ENCODE measurements at places on chromosomes 11 and 22.

- no peak for DNase-seq
Measured at GRCh38 chr11:59281177-59281576, 68.5 kb upstream of the MPEG1 start.

DNA sequence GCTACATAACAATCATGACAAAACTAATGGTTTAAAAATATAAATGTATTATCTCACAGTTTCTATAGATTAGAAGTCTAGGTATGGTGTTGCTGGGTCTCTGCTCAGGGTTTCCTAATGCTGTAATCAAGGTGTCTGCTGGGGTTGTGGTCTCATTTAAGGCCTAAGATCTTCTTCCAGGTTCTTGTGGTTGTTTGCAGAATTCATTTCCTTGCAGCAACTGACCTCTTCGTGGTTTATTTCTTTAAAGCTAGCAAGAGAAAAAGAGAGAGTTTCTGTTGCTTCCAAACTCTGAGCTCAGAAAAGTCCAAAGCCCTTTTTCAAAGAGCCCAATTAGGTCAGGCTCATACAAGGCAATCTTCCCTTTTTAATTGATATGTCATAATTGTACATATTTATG is 452.7 kb upstream of the CCDC179 start:
- DNase-seq = no peak

- DNase-seq = no peak
Measured at GRCh38 chr11:132251061-132251460, 880.6 kb downstream of the NTM start.

DNA sequence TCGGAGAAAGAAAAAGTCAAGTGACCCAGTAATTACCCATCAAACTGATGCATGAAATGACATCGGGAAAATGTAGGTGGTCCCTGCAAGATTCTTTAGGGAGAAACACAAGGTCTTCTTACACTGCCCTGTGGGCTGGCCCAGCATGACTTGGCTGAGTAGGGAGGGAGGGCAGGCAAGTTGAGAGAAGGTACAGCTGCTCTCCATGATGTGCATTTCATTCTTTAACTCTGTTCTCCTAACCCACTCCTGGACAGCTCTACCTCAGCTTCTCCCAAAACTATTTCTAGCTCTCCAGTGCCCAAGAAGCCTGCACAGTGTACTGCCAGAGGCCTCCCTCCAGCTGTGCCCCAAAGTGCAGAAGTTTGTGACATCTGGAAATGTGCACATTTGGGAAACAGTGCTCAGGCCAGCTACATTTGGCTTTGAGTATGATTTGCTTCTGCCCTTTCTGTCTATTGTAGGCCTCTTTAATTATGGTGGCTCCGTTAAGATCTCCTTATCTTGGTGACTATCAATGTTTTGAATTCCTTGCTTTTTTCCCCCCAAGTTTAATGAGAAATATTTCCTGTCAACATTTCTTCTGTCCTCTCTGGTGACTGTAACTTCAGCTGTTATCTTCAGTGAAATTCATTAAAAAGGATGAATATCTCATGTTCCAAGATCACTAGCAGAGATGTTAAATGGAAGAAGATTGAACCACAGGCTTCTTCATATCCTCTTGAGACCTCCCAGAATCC is 26.7 kb upstream of the PRSS23 start:
- no peak for DNase-seq

DNA sequence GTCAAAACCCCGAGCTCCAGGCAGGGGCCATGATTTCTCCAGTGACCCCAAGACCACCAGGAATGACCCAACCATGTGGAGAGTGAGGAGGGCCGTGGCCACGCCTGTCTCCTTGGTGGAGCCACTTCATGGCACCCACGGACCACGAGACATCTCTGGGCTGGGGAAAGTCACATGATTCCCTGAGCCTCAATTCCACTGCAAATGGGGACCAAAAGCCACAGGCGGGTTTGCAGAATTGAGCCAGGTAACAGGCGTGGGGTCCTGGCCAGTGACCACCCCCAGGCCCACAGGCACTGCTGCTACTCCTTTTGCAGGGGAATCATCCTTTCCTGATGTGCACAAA is 178.9 kb downstream of the CTTN start:
- no peak for DNase-seq

- DNase-seq = no peak
Measured at GRCh38 chr11:35144806-35145205, 5.8 kb downstream of the CD44 start.
